ENCODE measurements at places on chromosomes 5 and 9. TPM values are rescaled to one million over a fixed set of nuclear protein-coding genes. Genes with fewer than 3 reads are reported as not detected.

SHISAL2B gene
- 0.98 TPM for total RNA-seq

GRCh38 chr5:42590566-42590965, 166.1 kb upstream of the CCDC152 start:
- DNase-seq: no peak
- H3K27me3 ChIP-seq: no peaks in the 10 kb centered on the region
- no peaks in the 10 kb centered on the region for H3K36me3 ChIP-seq
- no peak overlapping the region for H3K4me3 ChIP-seq
- peaks cover 20% of the 10 kb centered on the region for H3K4me1 ChIP-seq
- peak overlapping the region; percentile 67 for H3K27ac ChIP-seq

DNA sequence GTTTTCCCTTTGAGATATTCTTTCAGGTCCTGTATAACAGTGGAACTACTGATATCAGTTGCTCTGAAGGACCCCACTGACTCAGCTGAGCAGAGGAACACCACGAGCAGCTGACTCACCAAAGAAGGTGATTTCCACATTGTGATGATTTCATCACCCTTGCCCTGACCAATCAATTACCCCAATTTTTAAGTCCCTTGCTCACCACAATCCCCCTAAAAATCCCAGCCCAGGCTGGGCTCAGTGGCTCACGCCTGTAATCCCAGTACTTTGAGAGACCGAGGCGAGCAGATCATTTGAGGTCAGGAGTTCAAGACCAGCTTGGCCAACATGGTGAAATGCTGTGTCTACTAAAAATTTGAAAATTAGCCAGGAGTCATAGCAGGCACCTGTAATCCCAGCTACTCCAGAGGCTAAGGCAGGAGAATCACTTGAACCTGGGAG, 125.3 kb upstream of the ABCA1 start:
- DNase-seq: no peak
- H3K27ac ChIP-seq: no peak overlapping the region
- no peaks in the 10 kb centered on the region for H3K4me1 ChIP-seq
- H3K27me3 ChIP-seq: no peaks in the 10 kb centered on the region
- H3K36me3 ChIP-seq: no peaks in the 10 kb centered on the region
- H3K4me3 ChIP-seq: no peak overlapping the region

- H3K4me1 ChIP-seq: no peaks in the 10 kb centered on the region
- H3K27ac ChIP-seq: no peak overlapping the region
- no peak for DNase-seq
- no peak overlapping the region for H3K4me3 ChIP-seq
Measured at GRCh38 chr5:104650313-104651055, 1087.9 kb upstream of the NUDT12 start.

GRCh38 chr5:168668078-168668477, 88.9 kb upstream of the PANK3 start:
- H3K27ac ChIP-seq: no peak overlapping the region
- no peaks in the 10 kb centered on the region for H3K4me1 ChIP-seq

KLF4 gene
- 24.0 TPM for total RNA-seq

DNA sequence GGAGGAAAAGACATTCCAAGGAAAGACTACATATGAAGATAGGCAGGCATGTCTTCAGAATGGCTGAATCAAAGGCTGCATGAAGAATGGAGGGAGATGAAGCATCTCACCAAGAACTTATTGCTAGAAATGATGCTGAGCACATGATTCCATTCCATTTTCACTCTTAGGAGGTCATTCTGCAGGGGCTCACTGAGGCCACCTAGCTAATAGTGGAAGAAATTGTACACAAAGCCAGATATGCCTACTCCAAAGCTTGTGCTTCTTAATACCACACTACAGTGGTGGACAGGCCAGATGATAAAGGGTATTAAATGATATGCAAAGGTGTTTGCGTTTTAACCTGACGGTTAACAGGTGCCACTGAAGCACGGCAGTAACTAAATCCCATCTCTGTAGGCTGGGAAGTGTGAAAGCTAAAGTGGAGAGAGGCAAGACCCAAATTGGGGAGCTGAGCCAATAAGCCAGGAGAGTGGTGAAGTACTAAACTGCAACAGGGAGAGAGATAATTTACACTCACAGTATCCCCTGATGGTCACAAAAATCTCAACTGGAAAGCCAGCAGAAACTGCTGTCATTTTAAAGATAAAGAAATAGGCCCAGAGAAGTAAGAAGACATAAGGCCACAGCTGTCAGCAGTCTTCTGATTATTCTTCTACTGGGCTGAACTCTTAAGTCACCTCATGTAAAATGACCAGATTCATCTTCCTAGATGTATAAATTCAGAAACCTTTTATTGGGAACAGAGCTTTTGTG, 14.6 kb downstream of the NDUFA8 start:
- no peak overlapping the region for H3K4me3 ChIP-seq
- H3K36me3 ChIP-seq: peaks cover 52% of the 10 kb centered on the region
- H3K27ac ChIP-seq: no peak overlapping the region
- DNase-seq: no peak
- H3K4me1 ChIP-seq: no peaks in the 10 kb centered on the region

SLC34A3 gene
- total RNA-seq: 0.04 TPM

All from muscle of leg (tissue), 16 donors.